Astrocyte (in vitro differentiated cells and primary cell): ENCODE measurements at places on chromosomes 4 and X. TPM values are rescaled to one million over a fixed set of nuclear protein-coding genes. Genes with fewer than 3 reads are reported as not detected.

- no peaks in the 10 kb centered on the region for H3K27me3 ChIP-seq
- H3K4me1 ChIP-seq = peaks cover 31% of the 10 kb centered on the region
- DNase-seq = peak; percentile 88
- H3K27ac ChIP-seq = peak overlapping the region; percentile 29
- no peaks in the 10 kb centered on the region for H3K36me3 ChIP-seq
Observed at GRCh38 chr4:22485737-22486136, 30.1 kb downstream of the ADGRA3 start.

DNA sequence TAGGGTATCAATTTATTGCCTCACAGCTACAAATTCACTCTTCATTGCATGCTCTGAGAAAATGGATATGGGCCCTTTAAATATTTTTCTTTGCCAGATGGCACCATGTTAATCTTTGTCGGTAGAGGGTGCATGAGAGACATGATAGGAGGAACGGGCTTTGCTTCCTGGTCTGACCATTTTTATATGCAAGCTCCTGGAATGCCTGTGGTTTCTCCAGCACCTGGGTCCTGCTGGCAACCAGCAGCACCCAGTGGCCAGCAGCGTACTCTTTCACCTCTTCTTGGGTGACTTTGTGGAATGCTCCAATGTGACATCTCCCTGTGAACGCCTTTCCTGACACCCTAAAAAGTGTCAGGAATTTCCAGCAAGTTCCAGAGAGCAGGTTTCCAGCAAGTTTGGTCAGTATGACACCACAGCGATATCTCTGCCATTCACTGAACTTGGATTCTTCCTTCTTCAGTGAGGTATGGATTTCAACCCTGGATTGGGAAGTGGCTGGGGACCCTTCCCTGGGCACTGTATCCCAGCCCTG, 140.3 kb upstream of the PGRMC2 start:
- no peaks in the 10 kb centered on the region for H3K4me1 ChIP-seq
- DNase-seq = peak; percentile 84
- H3K4me3 ChIP-seq = no peak overlapping the region
- H3K36me3 ChIP-seq = no peaks in the 10 kb centered on the region
- H3K27me3 ChIP-seq = no peaks in the 10 kb centered on the region
- H3K27ac ChIP-seq = no peak overlapping the region

DNA sequence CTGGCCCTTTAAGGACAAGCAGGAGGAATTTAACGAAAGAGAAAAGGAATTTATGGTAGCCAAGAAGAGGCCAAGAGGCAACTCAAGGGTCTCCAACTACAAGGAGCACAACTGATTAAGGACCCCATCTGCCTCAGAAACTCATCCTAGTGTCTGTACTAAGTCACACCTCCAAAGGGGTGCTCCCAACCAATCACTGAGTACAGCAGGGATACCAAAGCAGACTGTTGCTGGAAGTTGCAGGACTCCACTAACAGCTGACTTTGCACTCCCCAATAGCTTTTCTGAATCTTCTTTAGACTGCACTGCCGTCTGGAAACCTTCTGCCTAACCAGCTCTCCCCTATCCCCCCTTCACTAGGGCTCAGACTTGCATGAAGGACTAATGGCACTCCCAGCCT, 50.6 kb downstream of the ATP11C start:
- DNase-seq = no peak
- H3K4me1 ChIP-seq = peaks cover 20% of the 10 kb centered on the region
- peak overlapping the region; percentile 29 for H3K4me3 ChIP-seq
- no peaks in the 10 kb centered on the region for H3K27me3 ChIP-seq
- H3K27ac ChIP-seq = peak overlapping the region; percentile 81

UGT2B10 gene
- total RNA-seq = not detected in 2 replicates

- H3K4me3 ChIP-seq = no peak overlapping the region
- no peak overlapping the region for H3K27ac ChIP-seq
- no peaks in the 10 kb centered on the region for H3K4me1 ChIP-seq
- no peak for DNase-seq
- H3K36me3 ChIP-seq = no peaks in the 10 kb centered on the region
- no peaks in the 10 kb centered on the region for H3K27me3 ChIP-seq
Observed at GRCh38 chr4:141513866-141514265, 122.5 kb upstream of the IL15 start.

IL2RG gene
- total RNA-seq = 0.59 TPM in 1 of 2 replicates, not detected in the other
